ENCODE measurements at places on chromosomes 7 and 10.

DNA sequence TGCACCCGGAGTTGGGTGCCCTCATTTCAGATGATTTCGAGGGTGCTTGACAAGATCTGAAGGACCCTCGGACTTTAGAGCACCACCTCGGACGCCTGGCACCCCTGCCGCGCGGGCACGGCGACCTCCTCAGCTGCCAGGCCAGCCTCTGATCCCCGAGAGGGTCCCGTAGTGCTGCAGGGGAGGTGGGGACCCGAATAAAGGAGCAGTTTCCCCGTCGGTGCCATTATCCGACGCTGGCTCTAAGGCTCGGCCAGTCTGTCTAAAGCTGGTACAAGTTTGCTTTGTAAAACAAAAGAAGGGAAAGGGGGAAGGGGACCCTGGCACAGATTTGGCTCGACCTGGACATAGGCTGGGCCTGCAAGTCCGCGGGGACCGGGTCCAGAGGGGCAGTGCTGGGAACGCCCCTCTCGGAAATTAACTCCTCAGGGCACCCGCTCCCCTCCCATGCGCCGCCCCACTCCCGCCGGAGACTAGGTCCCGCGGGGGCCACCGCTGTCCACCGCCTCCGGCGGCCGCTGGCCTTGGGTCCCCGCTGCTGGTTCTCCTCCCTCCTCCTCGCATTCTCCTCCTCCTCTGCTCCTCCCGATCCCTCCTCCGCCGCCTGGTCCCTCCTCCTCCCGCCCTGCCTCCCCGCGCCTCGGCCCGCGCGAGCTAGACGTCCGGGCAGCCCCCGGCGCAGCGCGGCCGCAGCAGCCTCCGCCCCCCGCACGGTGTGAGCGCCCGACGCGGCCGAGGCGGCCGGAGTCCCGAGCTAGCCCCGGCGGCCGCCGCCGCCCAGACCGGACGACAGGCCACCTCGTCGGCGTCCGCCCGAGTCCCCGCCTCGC is at the start of gene EGFR:
TSS of gene EGFR (plus strand) at position 657 of the 830 bp plus-strand sequence. CDS start 261 bp downstream, outside the sequence.
- no peak for DNase-seq

GRCh38 chr10:117217196-117217761 is 20.0 kb downstream of the KCNK18 start:
- DNase-seq = no peak

DNA sequence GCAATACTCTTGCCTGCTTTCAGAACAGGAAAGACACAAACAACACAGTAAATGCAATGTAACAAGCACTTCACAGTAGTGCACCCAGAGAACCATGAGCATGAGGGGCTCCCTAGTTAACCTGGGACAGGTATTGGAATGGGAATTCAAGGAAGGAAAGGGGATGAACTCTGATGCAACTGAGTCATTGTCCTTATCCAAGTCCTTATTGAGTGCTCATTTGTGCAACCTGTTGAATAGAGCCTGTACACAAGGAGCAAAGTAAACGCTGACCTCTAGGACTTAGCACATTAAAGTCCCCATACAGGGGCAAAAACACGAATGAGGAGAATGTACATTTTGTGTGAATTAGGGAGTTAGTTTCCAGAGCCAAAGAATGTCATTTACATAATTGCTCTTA is 276.4 kb upstream of the BMPER start:
- no peak for DNase-seq

- DNase-seq = no peak
Observed at GRCh38 chr10:80421707-80422536, 13.6 kb downstream of the PRXL2A start.

GRCh38 chr7:150939052-150939451 is 39.1 kb downstream of the KCNH2 start:
- no peak for DNase-seq

DNA sequence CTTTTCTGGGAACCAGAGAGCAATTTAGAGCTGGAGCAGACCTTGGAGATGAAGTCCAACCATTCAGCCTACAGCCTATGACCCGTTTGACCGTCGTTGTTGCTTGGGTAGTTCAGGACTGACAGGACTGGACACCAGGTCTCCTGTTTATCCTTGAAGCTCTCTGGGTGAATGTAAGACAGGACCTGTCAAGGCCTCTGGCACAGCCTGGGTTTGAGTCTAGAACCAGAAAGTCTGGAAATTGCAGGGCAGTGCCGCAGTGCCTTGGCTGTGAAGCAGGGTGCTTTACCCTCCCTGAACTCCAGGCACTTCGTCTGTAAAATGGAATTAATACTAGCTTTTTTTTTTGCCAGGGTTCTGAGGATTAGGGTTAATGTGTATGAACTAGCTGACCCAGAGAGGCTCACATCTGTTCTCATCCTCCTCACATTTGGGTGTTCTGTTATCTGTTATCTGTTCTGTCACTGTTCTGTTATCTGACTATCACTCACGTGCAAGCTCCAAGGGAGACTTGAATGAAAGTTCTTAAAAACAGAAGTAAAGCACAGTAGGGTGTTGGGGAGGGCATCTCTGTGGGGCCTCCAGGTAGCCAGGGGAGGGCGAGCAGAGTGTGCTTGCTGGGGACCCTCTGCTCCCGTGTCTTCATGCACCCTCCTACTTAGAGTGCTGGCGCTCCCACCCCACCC is 9.9 kb downstream of the BLVRA start:
- DNase-seq = no peak

DNA sequence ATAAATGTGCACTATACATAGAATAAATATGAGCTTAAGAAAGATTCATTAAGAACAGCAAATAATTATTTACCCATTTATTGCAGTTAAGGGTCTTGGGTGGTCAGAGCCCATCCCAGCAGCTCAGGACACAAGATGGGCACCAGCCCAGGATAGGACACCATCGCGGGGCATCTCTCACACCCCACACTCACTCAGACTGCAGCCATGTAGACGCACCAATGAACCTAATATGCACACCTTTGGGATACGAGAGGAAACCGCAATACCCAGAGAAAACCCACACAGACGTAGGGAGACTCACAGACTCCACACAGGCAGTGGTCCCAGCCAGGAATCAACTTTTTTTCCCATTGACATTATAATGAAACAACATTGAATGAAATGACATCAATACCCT is 36.0 kb downstream of the CARD11 start:
- DNase-seq = no peak

GRCh38 chr10:70694418-70695141 is 22.3 kb downstream of the ADAMTS14 start:
- DNase-seq = no peak

DNA sequence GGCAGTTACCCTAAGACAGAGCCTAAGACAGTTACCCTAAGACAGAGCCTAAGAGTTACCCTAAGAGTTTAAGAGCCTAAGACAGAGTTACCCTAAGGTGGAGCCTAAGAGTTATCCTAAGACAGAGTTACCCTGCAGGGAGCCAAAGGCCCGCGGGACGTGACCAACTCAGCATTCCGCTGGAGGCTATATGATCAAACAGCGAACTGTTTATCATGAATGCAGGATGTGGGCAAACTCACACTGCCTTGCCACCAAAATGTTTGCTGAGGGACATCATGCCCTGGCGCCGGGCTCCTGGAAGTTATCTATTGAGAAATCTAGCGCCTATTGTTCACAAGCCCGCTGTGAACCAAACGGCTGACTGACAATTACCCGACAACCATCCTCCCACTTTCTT is 49.9 kb downstream of the BLVRA start:
- DNase-seq = no peak

GRCh38 chr10:27391325-27391724 is 112.8 kb upstream of the RAB18 start:
- DNase-seq = no peak

DNA sequence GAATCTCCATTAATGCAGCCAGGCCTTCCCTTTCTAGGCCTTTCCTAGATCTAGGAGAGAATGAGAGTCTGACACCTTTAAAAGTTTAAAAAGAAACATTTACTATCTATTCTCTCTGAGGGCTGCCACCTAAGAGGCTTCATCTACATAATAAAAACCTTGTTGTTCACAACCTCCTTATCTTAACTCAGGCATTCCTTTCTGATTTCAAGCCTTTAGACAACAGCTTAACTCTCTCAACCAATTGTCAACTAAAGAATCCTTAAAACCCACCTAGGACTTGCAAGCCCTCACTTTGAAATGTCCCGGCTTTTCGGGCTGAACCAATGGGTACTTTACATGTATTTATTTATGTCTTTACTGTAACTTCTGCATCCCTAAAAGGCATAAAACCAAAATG is 64.3 kb upstream of the RET start:
- no peak for DNase-seq

DNA sequence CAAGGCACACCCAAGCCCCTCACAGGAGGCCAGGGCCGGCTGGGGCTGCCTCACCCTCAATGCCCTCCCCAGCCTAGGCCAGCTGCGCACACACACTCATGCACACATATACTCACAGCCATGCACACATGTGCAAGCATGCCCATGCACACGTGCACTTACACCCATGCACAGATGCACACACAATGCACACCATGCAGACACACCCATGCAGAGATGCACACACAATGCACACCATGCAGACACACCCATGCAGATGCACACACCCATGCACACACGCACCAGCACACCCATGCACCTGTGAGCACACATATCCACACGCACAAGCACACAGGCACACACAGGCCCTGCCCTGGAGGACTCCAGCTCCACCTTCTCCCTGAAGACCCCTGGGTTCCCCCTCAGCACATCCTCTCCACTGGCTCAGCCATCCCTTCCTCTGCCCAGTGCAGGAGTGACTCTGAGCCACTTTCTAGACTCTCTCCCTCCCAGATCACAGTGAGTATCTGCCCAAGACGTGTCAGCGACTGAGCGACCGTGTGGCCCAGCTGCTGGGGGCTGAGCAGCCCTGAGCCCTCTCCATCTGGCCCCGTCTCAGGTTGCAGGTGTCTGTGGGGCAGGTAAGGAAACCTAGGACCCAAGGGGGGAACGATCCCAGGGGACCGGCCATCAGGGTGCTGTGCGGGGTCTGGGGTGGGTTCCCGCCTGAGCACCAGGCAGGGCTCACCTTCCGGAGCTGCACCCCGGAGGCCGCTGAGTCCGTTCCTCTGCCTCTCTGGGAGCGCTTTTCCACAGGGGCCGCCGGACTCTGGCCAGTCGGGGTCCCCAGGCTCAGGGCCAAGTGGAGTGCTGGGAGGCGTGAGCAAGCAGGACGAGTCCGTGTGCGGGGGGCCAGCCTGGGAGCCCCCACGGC is 25.8 kb downstream of the AP5Z1 start:
- no peak for DNase-seq

GRCh38 chr7:29826530-29826822 is 20.2 kb downstream of the WIPF3 start:
- no peak for DNase-seq

DNA sequence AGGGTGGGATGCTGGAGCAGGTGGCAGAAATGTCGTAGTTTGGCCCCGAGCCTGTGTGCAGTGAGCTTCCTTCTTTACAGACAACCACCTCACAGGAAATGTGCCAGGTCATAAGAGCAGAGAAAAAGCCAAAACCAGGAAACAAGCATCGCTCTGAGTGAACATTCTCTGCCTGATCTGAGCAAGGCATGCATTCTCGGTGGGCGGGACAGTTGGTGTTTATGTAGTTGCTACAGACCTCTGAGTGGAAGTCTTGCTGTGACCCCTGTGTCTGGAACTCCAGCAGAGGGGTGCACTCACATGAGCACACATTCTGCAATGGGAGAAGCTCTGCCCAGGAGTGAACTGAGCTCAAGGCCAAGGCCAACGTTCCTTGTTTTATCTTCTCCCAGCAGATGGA is 230.1 kb downstream of the TCERG1L start:
- DNase-seq = no peak

GRCh38 chr7:133633055-133633454 is 380.2 kb downstream of the EXOC4 start:
- no peak for DNase-seq
